Small intestine (tissue), 16 donors: ENCODE measurements at places on chromosomes 13 and 19.

DNA sequence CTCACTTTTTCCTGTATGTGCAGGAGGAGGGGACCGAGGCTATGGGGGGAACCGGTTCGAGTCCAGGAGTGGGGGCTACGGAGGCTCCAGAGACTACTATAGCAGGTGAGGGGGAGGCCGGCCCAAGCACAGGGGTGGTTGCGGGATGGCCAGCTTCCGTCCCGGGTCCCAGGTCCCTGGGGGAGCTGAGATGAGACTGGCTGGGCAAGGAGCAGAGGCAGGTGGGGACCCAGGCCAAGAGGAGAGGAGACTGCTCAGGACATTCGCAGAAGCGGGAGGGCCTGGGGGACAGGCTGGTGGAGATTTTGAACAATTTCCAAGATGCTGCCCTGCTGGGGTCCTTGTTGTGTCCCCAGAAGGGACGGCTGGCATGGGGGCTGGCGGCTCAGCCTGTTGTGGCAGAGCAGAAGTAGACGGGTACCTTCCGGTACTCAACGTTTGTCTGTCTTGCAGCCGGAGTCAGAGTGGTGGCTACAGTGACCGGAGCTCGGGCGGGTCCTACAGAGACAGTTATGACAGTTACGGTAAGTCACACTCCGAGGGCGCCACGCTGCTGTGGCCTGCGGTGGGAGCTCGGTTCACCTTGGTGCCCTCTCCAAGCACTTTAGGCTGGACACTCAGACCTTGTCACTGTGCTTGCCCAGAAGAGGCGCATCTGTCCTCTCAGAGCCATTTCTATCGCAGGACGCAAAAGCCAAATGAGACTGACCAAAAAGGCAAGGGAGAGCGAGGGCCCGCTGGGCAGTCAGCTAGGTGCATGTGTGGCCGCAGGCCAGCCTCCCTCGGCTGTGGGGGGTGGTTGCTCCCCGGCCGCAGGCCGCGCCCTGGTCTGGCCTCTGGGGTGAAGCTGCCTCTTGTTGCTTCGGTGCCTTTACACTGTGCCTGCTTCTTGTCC lies 2.6 kb downstream of the CIRBP start:
- H3K27me3 ChIP-seq: no peaks in the 10 kb centered on the region
- peak overlapping the region; percentile 86 for H3K4me3 ChIP-seq
- H3K36me3 ChIP-seq: peaks cover 28% of the 10 kb centered on the region
- peak overlapping the region; percentile 39 for H3K27ac ChIP-seq

DNA sequence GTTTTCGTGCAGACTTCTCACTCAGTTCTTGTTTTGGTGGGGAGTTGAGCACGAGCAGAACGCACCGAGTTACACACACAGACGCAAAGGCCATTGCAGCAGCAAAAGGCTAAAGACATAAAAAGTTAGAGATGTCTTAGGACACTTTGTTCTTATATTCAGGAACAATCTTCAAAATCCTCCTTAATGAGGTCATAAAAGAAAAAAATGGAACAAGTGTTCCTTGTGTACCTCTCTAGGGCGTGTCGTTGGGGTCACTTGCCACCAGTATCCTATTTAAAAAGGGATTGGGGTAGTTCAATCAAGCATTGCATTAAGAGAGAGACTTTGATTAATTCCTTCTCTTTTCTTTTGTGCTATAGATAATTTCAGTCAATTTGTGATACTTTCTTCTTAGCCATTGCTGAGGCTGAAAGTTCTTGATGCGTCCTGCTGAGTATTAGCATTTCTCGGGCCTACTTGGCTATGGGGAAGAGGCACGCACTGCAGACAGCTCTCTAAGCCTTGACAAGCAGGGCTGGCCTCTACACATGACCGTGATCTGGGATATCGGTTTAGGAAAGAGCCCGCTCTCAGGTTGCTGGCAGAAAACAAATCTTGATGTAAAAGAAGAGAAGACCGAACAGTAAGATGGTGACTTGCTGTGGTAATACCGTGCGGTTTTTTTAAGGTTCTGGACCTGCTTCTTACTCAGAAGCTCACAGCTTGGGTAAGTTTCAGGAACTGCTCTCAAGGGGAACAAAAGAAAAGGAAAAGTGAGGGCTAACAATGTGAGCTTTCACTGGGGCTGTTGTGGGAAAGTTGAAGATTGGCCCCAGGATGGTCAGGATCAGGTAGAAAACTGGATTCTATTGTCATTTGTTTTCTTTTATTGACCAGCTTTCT lies 223.6 kb downstream of the TM9SF2 start:
- DNase-seq: peak; percentile 34
- peaks cover 3% of the 10 kb centered on the region for H3K4me1 ChIP-seq
- H3K36me3 ChIP-seq: no peaks in the 10 kb centered on the region
- no peaks in the 10 kb centered on the region for H3K27me3 ChIP-seq
- no peak overlapping the region for H3K27ac ChIP-seq

DNA sequence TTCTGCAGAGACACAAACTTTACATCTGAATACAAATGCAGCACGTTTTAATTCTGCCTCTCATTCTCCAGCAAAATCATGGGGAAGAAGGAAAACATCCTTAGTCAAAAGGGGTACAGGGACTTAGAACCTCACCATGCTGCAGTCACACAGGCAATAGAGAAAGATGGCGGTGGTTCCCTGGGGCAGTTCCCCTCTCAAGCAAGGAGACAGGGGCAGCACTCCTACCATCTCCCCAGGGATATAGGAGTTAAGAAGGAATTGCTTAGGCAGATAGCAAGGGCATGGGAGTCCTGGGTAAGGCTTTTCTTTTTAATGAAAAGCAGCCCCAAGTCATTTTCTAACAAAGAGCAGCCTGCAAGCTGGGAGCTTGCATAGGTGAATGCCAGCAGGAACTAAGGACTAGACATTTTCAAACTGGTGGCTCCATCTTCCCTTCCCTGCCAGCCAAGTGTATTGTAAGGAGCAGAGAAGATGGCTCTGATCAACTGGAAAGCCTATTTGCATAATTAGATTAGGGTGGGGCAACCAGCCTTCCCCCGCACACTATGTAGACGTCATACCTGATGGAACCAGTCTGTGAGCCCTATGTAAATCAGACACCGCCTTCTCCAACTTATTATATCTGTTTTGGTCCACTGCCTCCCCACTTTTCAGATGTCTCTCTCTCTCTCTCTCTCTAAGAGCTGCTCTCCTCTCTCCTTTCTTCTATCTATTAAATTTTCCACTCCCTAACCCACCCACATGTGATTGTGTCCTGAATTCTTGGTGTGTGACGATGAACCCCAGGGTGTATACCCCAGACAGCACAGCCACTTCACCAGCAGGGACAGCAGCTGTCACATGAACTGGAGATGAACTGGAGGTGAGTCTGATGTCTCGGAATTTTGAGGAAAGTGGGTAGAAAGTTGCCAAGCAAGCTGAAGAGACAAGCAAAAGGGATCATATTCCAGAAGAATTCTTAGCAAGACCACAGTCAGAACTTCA lies 514.5 kb downstream of the IRS2 start:
- no peaks in the 10 kb centered on the region for H3K36me3 ChIP-seq
- DNase-seq: no peak
- H3K4me3 ChIP-seq: no peak overlapping the region
- H3K27me3 ChIP-seq: no peaks in the 10 kb centered on the region
- no peak overlapping the region for H3K27ac ChIP-seq

GRCh38 chr13:52164989-52165388 lies 5.6 kb upstream of the NEK3 start:
- H3K4me3 ChIP-seq: no peak overlapping the region
- no peak for DNase-seq
- no peaks in the 10 kb centered on the region for H3K27me3 ChIP-seq
- H3K27ac ChIP-seq: no peak overlapping the region

DNA sequence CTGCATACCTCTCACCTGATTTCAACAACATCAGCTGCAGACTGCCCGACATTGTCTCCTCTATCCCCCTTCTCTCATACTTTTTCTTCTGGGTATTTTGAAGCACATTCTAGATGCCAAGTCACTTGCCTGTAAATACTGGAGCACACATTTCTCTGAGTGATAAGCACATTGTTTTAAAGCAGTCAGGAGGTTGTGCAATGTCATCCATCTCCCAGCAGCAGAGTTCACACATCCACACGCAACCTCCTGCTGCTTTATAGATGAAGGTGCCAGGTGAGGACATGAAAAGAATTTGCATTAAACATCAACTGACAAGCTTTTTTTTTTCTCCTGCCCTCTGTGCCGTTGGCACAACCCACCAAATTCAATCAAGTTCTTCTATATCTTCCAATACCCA lies 5.5 kb downstream of the UPK1A start:
- H3K4me3 ChIP-seq: no peak overlapping the region
- H3K27ac ChIP-seq: no peak overlapping the region
- peak; percentile 33 for DNase-seq
- H3K4me1 ChIP-seq: no peaks in the 10 kb centered on the region
- H3K36me3 ChIP-seq: no peaks in the 10 kb centered on the region

DNA sequence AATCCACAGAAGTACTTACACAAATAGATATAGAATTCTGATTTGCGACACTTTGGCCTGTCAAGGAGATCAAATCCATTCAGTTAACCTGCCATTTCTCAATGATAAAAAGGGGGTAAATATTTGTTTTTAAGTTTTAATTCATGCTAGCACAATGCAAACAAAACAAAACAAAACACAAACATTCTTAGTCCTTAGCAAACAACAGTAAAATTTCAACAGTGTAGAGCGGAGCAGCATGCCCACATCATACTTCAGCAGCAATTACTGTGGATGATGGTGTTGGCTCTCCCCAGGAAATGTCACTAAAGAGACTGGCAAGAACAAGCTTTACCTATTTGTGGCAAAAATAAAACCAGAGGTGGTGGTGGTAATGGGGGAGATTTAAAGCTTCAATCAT lies 625.2 kb upstream of the PCDH20 start:
- no peaks in the 10 kb centered on the region for H3K27me3 ChIP-seq
- H3K4me1 ChIP-seq: no peaks in the 10 kb centered on the region
- no peak overlapping the region for H3K27ac ChIP-seq
- DNase-seq: no peak
- no peaks in the 10 kb centered on the region for H3K36me3 ChIP-seq

DNA sequence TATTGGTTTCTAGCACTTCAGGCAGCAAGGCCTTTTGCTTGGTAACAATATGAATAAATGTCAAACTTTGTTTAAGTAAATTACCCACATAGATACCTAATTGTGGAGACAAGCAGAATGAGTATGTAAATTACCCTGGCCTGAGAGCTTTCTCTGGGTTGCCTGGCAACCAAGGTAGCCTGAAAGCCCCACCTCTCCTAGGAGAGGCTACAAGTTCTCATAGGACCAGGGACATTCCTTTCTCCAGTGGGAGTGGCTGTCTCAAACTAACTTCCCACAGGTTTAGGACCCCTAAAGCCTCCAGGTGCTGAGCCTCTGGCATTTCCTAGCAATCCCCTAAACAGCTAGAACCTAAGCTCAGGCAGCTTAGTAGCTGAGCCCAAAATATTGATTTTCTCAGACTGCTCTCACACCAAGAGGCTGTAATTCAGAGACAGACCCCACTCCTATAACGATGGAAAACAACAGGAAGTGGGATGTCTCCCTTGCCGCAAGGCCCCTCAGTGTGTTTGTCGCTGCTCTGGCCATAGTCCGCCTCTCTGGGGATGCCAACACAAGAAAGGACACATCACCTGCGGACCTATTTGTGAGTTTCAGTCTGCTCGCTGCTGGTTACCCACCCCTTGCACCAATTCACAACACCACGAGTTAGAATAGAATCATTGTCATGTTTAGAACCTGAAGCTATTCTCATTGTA lies 207.3 kb downstream of the DLEU7 start:
- no peak for DNase-seq

GRCh38 chr13:48411147-48411794 lies 1.6 kb downstream of the LPAR6 start:
- H3K36me3 ChIP-seq: no peaks in the 10 kb centered on the region
- peak; percentile 48 for DNase-seq
- peak overlapping the region; percentile 63 for H3K4me3 ChIP-seq
